Smooth muscle cell of the pulmonary artery (primary cell): ENCODE measurements at places on chromosomes 1 and 21. TPM values are rescaled to one million over a fixed set of nuclear protein-coding genes. Genes with fewer than 3 reads are reported as not detected.

The TMPRSS15 gene
- not detected in 2 replicates for total RNA-seq

The SRGAP2B gene
- 41.1 and 48.7 TPM in 2 replicates for total RNA-seq

The TMEM269 gene
- 0.03 and 0.07 TPM in 2 replicates for total RNA-seq

The ACTL8 gene
- total RNA-seq = 0.07 TPM in 1 of 2 replicates, not detected in the other

The STMN1 gene
- 22.4 and 28.7 TPM in 2 replicates for total RNA-seq

The TTLL7 gene
- total RNA-seq = 19.1 and 26.0 TPM in 2 replicates
